ENCODE measurements at places on chromosomes 6 and 20. TPM values are rescaled to one million over a fixed set of nuclear protein-coding genes. Genes with fewer than 3 reads are reported as not detected.

The DLK2 gene
- total RNA-seq, result 3.4 TPM

DNA sequence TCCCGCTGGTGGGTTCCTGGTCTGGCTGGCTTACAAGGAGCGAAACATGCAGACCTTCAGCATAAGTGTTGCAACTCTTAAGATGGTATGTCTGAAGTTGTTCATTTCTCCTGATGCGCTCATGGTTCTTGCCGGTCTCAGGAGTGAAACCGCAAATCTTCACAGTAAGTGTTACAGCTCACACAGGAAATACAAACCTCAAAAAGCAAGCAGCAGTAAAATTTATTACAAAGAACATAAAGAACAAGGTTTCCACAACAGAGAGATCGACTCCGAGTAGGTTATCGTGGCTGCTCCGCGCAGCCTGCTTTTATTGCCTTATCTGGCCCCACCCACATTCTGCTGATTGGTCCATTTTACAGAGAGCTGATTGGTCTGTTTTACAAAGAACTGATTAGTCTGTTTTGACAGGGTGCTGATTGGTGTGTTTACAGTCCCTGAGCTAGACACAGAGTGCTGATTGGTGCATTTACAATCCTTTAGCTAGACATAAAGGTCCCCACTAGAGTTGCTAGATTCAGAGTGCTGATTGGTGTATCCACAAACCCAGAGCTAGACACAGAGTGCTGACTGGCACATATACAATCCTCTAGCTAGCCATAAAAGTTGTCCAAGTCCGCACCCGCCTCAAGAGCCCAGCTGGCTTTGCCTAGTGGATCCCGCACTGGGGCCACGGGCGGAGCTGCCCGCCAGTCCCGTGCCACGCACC is 39.2 kb downstream of the TRIM27 start:
- peak; percentile 68 for DNase-seq

DNA sequence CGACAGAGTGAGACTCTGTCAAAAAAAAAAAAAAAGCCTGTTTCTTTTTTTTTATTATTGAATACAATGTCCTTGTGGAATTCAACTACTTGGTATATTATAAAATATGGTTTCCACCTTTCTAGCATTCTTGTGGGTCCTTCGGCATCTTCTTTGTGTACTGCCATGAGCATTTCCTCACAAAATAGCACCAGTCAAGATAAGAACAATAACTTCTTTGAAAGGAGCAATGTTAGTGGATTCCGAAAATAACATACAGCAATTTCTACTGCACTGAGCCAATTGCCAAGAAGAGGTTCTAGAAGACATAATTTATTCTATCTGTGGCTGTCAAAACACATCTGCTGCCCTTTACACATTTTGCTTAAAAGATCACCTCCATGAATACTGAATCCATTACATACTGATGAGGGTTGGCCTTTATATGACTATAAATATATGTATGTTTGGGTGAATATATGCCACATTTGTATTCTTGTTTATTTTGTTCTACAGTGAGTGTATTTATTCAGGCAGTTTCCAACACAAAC is 19.1 kb upstream of the SPTLC3 start:
- no peak for DNase-seq

DNA sequence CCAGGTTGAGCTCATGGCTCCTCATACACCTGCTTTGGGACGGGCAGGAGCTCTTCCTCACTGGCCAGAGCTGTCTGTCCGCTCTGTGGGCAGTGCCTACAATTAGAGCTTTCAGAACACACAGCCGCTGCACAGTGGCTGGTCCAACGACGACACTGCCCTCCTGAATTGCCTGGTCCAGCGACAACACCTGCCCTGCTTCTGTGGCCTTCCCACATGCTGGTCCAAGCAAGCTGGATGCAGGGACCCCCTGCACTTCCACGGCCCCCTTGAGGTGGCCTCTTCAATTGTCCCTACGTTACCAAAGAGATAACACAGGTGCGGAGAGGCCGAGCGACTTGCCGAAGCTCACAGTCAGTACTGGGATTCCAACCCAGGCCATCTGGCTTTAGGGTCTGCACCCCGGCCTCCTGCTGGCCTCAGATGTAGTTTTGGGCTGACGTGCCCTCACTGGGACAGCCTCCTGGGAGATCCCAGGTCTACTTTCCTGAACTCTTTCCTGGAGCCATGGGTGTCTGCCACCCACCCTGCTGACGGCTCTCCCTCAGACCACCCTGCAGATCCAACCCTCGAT is 1.4 kb upstream of the CHRNA4 start:
- DNase-seq, result no peak

DNA sequence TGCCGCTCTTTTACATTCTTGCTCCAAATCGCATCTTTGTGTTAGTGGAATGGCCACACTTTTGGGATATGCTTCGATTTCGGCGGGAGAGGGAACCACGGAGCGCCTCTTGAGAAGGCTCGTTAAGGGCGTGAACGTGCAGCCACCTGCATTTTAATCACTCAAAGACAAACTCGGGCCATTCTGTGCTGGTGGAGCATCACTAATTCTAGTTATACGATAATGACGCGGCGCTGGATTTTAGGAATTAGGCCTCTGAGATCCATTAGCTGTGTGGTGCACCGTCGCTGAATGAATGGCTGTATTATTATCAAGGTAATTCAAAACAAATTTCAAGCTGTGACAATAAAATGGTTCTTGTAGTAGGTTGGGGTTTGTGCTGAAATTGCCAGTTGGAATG is 305.6 kb downstream of the CDH4 start:
- DNase-seq, result no peak

GRCh38 chr6:24154121-24154520 is 28.1 kb downstream of the NRSN1 start:
- no peak for DNase-seq

DNA sequence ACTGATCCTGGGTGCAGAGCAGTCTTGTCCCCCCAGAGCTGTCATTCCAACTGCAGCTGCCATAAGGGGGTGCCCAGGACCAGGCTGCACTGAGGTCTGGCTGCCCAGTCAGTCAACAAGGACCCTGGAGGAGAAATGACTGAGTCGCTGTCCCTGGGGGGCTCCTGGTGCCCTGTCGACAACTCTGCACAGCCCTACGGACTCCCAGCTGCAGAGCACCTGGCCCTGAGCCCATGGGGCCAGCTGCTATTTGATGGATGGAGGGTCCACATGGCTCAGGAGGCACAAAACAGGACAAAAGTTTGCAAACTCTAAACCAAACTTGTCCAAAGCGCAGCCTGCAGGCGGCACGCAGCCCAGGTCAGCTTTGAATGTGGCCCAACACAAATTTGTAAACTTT is 46.3 kb upstream of the RPS6KA2 start:
- no peak for DNase-seq
